GDM1 (cell line): ENCODE measurements at places on chromosomes 7 and 10.

- no peak for DNase-seq
These were observed 65.9 kb downstream of the FGFR2 start for GRCh38 chr10:121532292-121532864.

GRCh38 chr10:118167056-118167700 is 120.4 kb upstream of the RAB11FIP2 start:
- DNase-seq: no peak

DNA sequence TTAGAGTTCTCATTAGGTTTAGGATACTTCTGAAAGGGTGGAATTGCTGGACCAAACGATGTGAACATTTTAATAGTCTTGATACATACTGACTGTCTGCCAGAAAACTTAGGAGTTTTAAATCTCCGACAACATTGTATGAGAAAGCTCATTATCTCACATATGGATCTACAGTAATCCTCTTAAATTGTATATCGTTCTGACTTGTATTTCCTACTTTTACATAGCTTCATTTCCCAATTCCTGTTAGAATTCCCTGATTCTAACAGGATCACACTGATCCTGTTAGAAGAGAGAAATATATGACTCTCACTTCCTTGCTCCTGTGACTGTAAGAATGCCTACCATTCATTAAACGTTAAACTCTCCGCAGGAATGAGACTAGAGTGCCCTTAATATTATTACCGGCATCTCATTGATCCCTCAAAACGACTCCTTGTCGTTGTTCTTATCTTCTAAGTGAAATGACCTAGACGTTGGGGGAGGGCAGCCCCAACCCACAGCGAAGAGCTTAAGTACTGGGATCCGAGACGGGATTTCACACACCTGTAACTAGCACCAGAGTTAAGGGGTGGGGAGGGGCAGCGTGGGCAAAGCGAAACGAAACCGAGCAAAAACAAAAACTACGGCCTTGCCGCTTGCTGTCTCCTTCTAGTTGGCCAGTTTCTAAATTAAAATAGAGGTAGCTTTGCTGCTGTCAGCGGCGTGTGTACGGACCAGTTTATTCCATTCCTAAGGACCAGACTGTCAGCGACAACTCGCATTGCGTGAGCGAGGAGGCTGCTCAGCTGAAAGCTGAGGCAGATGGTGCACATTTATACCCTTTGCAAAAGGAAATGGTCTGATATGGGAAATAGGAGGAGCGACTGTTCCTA is 678 bp upstream of the TMEM106B start:
- no peak for DNase-seq

- DNase-seq: no peak
These were observed 1.8 kb upstream of the PRRT4 start for GRCh38 chr7:128363261-128363721.

DNA sequence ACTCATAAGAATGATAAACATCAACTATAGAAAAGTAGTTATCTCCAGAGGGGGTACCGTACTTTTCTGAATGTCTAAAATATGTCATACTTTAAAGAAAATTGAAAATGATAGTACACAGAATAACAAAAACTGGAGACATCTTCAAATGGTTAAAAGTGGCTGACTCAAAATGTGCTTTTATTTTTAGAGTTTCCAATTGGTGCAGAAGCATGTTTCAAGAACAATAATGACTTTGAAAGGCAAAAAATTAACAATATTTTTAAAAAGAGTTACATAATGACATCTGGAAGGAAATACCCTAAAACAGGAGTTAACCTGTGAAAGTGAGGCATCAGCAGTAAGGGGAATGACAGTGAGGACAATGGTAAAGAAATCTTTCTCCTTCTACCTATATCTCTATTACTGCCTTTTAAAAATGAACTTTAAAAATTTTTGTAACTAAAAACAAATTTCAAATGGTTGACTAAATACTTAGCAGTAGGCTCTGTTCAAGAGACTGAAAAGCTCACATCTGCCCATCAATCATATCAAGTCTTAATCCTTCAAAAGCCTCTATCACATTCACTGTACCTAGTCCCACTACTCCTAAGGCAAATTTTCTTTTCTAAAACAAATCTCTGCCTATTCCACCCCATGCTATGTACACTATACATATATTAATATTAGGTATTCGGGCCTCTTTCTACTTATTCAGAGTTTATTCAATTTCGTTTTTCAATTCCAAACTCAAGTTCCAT is 3.0 kb downstream of the ASZ1 start:
- DNase-seq: no peak

DNA sequence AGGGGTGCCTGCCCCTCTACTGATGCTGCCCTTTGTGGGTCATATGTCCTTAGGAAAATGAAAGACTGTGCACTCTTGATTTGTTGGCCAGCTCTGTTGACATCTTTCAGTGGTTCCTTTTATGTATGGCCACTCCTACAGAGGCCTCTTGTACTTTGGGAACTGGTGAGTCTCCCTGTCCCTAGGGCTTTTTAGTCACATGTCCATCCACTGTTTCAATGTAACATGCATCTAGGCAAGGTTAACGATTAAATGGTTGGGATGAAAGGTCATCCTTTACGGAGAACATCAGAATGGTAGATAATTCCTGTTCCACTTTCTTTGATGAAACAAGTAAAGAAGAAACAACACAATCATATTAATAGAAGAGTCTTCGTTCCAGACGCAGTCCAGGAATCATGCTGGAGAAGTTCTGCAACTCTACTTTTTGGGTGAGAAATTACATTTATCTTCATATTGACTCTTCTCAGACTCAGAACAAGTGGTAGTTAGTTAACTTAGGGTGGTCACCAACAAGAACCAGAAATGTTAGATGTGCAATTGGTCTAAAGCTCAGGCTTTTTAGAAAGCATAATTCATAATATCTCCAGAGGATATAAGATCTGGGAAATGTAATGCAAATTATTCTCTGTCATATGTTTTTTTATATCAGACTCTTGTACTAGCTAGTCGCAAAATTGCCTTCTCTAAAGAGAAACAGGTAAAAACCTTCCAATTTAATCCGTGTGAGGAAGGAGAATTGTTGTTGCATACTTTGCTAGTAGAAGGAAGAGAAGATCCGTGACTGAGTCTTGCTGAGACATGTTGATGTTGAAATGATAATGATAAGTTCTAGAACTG is at the start of gene ABCC2:
Gene ABCC2 (plus strand): TSS at position 194 of the 840 bp plus-strand sequence. CDS start 205 bp downstream, at position 399.
- no peak for DNase-seq

DNA sequence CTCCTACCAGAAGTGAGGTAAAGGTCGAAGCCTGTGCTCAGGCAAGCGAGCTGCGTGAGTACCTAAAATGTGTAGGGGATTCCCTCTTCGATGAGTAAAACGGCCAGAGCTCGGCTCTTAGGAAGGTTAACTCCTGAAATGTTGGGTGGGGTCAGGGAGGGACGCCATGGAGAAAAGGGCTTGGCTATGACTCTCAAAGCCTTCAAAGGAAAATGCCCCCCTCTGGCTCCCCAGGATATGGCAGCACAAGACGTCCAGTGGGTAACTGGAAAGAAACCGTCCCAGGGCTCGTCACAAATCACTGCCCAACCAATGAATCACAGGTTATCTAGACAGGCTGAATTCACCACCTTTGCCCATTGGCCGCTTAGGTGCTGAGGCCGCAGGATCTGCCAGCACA is 58.0 kb downstream of the CALML3 start:
- DNase-seq: no peak

DNA sequence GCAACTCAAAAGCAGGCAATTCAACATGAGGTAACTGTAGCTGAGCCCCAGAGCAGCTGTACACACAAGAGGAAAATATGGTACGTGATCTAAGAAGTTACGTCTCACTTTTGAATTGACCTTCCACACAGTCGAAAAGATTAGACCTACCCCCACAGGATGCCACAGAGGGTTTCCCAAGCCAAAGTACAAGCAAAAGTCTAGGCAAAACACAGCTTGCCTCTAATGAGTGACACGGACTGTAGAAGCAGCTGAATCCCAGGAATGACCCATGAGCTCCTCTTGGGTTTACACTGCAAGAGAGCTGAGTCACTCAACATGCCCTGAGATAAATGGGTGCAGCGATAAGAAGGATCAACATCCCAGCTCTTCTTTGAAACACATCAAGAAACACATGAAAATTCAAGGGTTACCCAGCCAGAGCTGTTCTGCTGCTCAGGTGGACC is 9.8 kb downstream of the CREB3L2 start:
- DNase-seq: no peak

- peak; percentile 43 for DNase-seq
These were observed 77.3 kb downstream of the CDC14C start for GRCh38 chr7:49001610-49002033.

- DNase-seq: no peak
These were observed 27.8 kb downstream of the STEAP4 start for GRCh38 chr7:88278881-88279280.

DNA sequence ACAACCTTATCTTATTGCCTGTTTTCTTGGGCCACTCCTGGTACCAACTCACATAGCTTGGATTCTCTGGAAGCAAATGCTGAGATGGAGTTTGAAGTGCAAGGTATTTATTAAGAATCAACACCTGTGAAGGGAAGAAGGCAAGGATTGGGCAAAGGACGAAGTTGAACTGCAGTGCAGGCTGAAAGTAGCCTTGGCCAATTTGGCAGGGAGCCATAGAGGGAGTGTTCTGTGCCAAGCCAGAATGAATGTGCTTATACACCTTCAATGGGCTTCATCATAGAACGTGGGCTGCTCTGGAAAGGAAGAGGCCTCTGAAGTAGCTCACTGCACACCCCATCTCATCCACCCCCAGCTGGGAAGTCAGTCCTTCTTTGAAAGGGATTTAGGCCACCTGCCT is 79.8 kb upstream of the IFRD1 start:
- DNase-seq: no peak

- DNase-seq: peak; percentile 35
These were observed 1.7 kb downstream of the ESYT2 start for GRCh38 chr7:158827411-158828132.

DNA sequence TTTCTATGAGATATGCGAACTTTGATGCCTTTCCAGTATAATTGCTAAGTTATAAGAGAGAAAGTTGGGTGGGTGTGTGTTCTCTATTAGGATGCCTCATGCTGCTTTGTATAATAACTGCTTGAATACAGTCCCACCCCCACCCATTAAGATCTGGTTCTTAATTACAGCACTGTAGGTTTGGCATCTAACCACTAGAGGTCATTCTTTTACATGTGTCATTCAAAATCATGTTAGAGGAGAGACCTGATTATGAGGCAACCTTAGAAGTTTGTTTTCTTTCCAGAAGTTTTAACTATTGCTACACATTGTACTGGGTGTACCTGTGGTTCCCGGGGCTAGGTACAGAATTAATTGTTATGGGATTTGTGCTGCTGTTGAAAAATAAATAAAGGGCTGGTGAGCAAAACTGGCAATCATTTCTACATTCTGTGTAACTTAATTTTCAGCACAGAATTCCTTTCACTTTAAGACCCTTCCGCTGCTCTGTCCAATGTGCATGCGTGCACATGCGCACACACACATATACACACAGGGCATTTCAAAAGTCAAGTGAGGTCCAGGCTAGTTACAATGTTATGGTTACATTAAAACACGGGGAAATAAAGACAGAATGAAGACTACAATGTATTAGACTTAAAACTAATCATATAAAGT is 1156.3 kb downstream of the SORCS3 start:
- DNase-seq: no peak

- DNase-seq: no peak
These were observed 90.9 kb upstream of the NRBF2 start for GRCh38 chr10:63042256-63042655.

- no peak for DNase-seq
These were observed 19.8 kb downstream of the ACBD7 start for GRCh38 chr10:15068802-15069201.

GRCh38 chr7:27108390-27109127 is 6.1 kb upstream of the HOXA2 start:
- no peak for DNase-seq

DNA sequence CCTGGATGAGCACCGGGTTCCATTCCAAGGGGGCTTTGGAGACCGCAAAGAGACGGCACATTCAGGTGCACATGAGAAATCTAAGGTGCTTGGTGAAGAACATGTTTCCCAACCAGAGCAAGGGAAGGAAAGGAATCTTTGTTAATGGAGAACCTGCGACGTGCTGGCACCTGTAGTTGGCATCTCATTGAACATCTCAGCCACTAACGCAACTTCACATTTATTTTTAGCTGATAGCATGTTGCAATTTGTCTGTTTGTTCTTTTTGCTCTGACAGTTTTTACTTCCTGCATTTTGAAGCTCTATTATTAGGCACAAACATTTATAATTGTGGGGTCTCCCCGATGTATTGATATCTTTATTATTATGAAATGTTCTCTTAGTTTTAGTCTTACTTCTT is 316.7 kb downstream of the TCERG1L start:
- no peak for DNase-seq

GRCh38 chr7:157658851-157659412 is 322.1 kb downstream of the DNAJB6 start:
- DNase-seq: no peak

- no peak for DNase-seq
These were observed 66.1 kb upstream of the AFAP1L2 start for GRCh38 chr10:114470361-114470760.
